PC-9 (cell line): ENCODE measurements at places on chromosomes 4 and X.

GRCh38 chr4:127249767-127250108 lies 383.0 kb upstream of the INTU start:
- no peak for DNase-seq

DNA sequence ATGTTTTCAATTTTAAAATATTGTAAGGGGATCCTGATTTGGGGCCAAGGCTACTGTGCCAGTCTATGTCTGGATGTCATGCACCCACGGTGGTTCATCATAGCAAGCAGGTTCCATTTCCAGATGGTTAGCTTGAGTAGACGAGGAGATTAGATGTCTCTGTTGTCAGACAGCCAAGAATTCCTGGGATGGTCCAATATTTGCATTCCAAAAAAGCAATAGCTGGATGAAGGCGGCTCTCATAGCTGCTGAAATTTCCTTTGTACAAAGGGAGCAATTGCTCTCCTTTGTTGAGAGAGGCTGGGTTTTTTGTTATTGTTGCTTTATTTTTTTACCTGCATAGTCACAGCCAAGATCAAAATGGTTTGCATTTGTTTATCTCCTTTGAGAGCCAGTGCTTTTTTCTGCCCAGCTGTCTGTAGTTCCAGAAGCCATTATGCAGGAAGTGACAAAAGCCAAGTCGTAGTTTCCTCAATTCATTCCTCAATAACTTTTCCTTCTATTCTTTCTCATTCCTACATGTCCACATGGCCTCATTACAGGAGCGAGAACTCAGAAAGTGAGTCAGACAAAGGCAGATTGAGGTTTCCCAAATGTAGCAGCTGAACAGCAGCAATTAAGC lies 107.9 kb downstream of the MMRN1 start:
- DNase-seq: no peak

GRCh38 chr4:183303301-183303700 lies 16.8 kb downstream of the CLDN22 start:
- DNase-seq: no peak

DNA sequence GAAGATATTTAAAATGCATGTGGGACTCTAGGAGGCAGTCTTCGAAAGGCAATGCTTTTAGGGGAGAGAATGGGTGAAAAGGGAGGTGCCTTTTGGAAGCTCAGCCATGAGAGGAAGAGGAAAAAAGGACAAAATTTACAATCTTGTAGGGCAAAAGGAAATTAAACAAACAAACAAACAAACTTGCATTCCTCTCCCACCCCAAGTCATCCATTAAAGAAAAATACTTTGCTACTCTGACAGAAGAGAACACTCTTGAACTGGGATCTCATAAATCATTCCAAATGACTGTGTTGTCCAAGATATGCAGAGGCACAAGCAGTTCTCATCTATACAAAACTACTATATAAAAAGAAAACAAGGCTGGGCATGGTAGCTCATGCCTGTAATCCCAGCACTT lies 46.7 kb downstream of the HELQ start:
- no peak for DNase-seq

DNA sequence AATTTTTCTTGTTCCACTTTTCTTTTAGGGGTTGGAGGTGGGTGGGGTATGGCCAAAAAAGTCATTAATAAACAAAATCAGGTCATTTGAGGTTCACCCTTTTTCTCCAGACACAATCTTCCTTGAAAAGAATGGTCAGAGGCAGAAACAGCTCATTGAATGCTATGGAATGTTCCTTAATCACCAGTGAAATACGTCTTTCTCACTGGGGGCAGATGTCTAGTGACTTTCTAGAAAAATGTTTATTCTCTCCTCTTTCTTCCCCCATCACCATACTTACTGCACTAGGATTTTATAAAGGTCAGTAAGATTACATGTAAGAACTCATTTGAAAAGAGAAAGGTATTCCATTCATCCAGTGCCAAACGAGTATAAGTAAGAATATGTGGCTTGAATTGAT lies 44.5 kb downstream of the MGST2 start:
- no peak for DNase-seq

- no peak for DNase-seq
Observed at GRCh38 chrX:6849716-6850414, 297.6 kb upstream of the STS start.

DNA sequence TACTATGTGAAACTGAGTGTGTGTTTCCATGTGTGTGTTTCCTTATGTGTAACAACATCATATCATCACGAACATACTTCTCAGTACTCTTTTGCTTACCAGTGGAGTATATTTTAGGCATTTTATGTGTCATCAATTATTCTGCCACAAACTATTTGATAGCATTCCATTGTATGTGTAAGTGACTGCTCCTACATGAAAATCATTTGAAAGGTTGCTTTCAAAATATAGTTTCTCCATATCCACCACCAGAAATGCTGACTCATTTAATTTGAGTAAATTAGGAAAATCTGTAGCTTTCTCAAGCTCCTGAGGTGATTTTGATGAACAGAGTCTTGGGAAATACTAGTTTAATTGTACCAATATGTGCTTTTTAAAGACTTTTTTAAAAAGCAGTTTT lies 376.2 kb downstream of the PCDH18 start:
- no peak for DNase-seq

DNA sequence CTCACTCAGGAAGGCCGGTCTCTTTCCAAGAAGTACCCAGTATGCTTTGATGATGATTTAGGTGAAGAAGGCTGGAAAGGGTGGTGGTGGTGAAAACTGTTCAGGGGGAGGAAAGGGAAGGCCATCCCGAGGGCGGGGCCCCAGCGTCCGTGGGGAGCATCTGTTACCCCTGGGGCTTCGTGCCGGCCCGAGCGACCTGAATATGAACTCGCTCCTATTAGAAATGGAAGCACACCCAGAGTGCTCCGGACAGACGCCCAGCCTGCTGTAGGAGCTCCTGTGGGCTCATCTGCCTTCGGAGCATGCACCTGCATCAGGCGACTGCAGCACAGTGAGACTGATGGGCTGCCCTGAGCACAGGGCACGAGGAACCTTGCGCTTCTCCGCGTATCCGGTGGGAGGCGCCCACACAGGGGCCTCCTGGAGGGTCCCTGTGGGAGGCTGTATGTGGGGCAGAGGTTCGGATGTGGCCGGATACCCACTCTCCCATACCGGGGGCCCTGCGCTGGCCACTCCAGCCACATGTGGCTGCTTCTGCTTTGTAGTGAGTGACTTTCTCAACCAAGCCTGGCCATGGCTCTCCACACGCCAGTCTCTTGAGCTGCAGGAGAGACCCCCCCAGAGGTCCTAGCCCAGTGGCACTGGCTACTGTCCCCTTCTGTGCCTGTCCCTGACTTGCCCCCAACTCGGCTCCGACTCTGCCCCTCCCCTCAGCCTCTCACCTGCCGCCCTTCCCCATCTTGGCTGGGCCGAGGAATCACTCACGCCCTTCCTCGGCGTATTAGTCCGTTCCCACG lies 36.7 kb downstream of the FGFRL1 start:
- no peak for DNase-seq

DNA sequence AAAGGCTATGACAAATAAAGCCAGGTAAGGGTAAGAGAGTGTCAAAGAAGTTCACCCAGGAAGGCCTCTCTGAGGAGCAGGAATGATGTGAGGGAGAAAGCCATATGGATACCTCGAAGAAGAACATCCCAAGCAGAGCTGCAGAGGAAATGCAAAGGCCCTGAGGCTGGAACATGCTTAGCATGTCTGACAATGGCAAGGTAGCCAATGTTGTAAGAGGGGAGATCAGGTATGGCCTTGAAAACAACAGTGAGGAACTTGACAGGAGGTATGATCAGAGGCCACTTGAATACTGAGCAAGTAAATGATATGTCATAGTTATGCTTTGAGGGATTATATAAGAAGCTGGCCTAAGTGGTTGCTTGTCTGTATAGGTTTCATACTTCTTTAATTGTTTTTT lies 3.8 kb downstream of the SCFD2 start:
- no peak for DNase-seq

DNA sequence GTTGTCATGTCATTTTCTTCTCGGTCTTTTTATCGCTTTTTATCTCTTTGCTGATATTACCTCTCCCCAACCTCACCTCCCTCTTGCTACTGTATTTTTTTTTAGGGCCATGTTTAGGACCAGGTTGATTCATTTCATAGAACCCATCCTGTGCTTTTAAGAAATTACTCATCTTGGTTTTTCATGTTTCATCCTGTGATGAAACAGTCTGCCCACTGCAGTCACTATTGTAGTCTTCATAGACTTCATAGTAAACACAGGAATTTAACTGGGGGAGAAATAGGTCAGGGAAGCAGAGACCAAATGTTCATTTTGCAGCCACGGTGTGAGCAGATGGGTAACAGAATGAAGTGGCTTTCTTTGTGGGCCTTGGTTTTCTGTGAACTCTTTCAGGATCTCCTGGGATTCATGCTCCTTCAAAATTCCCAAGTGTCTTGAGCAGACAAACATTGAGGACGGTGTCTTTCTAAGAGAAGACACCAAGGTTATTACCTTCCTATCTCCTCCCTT lies 161.8 kb downstream of the NAA11 start:
- DNase-seq: no peak

DNA sequence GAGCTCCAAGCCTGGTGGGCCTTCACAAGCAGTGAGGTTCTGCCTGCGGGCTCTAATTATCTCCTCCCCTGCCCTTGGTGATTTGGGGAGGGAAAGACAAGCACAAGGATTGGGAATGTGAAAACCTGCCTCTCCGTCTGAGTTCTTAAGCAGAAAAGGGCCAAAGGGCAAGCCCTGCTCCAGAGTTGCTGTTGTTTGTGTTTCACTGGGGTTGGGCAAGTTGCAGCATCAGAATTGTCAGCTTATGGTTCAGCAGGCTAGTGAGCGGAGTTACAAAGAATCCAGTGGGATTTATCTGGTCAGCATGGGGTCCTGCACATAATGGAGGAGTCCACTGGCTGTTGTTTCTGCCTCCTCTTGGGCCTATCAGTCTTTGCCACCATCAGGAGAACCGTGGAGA lies 60.5 kb downstream of the NHS start:
- no peak for DNase-seq

DNA sequence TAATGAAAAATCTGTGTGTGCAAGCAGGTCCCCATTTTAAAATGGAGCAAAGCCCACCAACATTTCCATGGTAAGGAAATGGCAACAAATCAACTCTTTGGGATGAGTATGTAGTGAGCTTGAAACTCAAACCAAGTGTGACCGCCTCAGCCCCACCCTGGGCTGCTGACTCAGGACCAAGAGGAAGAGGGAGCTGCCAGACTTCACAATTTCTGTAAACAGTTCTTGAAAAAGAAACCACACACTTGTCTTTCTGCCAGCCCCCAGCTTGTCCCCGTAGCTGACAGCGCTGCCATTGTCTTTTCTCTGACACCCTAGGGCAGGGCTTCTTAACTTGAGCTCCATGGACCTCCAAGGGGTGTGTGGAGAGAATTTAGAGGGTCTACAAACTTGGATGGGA lies 10.3 kb downstream of the RTL5 start:
- no peak for DNase-seq

DNA sequence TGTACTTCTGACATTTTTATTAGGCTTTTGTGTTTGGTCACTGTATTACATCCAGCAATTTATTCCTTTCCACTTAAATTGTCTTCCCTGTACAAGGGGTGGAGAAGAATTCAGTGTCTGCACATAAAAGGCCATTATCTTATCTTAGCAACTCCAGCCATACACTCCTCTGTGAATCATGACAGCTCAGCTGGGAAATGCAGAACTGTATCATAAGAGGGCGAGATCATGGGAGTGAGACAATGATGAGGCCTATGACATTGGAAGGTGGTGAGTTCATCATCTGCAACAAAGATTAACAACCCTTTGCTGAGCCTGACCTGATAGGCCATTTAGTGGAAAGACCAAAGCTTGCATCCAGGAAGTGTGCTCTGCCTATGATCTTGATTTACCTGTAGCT lies 33.3 kb downstream of the SLIT2 start:
- DNase-seq: no peak

- no peak for DNase-seq
Observed at GRCh38 chr4:100848841-100849240, 331.0 kb upstream of the EMCN start.

- DNase-seq: no peak
Observed at GRCh38 chrX:22041907-22042530, 9.9 kb downstream of the PHEX start.
